ENCODE measurements at places on chromosomes 1 and 21. TPM values are rescaled to one million over a fixed set of nuclear protein-coding genes. Genes with fewer than 3 reads are reported as not detected.

Gene ASPM
- 0.81 TPM for total RNA-seq

Gene OSCP1
- 11.5 TPM for total RNA-seq

Gene CACNA1E
- total RNA-seq: not detected

Gene SLC6A17
- 0.14 TPM for total RNA-seq

Gene SCMH1
- 41.7 TPM for total RNA-seq

Gene ATF6
- total RNA-seq: 26.9 TPM

Gene TMEM269
- total RNA-seq: 0.35 TPM

Gene VPS72
- 32.5 TPM for total RNA-seq

Gene OLIG2
- not detected for total RNA-seq

GRCh38 chr1:16318555-16318954, 33.7 kb downstream of the FBXO42 start:
- peak overlapping the region; percentile 25 for H3K27ac ChIP-seq
- peaks cover 12% of the 10 kb centered on the region for H3K36me3 ChIP-seq
- DNase-seq: no peak
- peaks cover 87% of the 10 kb centered on the region for H3K4me1 ChIP-seq
- no peaks in the 10 kb centered on the region for H3K27me3 ChIP-seq

GRCh38 chr1:231192620-231193163, 30.8 kb downstream of the TRIM67 start:
- H3K27me3 ChIP-seq: no peaks in the 10 kb centered on the region
- no peak for DNase-seq
- no peak overlapping the region for H3K27ac ChIP-seq
- H3K4me1 ChIP-seq: no peaks in the 10 kb centered on the region
- H3K4me3 ChIP-seq: no peak overlapping the region

GRCh38 chr1:151893176-151893924, 16.0 kb downstream of the THEM4 start:
- no peak overlapping the region for H3K4me3 ChIP-seq
- H3K4me1 ChIP-seq: no peaks in the 10 kb centered on the region
- no peaks in the 10 kb centered on the region for H3K27me3 ChIP-seq
- no peak overlapping the region for H3K27ac ChIP-seq
- DNase-seq: no peak

GRCh38 chr1:209766051-209766450, 10.2 kb downstream of the TRAF3IP3 start:
- H3K4me3 ChIP-seq: no peak overlapping the region
- H3K27me3 ChIP-seq: no peaks in the 10 kb centered on the region
- DNase-seq: no peak
- no peaks in the 10 kb centered on the region for H3K36me3 ChIP-seq
- peaks cover 30% of the 10 kb centered on the region for H3K4me1 ChIP-seq

- DNase-seq: no peak
- H3K27ac ChIP-seq: no peak overlapping the region
- H3K36me3 ChIP-seq: no peaks in the 10 kb centered on the region
- no peak overlapping the region for H3K4me3 ChIP-seq
- H3K4me1 ChIP-seq: no peaks in the 10 kb centered on the region
Observed at GRCh38 chr1:185938396-185938795, 204.2 kb downstream of the HMCN1 start.

- H3K27ac ChIP-seq: no peak overlapping the region
- H3K36me3 ChIP-seq: peaks cover 18% of the 10 kb centered on the region
- H3K4me3 ChIP-seq: no peak overlapping the region
- no peaks in the 10 kb centered on the region for H3K4me1 ChIP-seq
- DNase-seq: no peak
- no peaks in the 10 kb centered on the region for H3K27me3 ChIP-seq
Observed at GRCh38 chr1:207062058-207062457, 9.0 kb downstream of the PFKFB2 start.

- no peaks in the 10 kb centered on the region for H3K36me3 ChIP-seq
- H3K4me3 ChIP-seq: no peak overlapping the region
- no peak overlapping the region for H3K27ac ChIP-seq
- H3K27me3 ChIP-seq: no peaks in the 10 kb centered on the region
- no peaks in the 10 kb centered on the region for H3K4me1 ChIP-seq
- DNase-seq: no peak
Observed at GRCh38 chr1:206135248-206135647, 18.1 kb upstream of the AVPR1B start.

GRCh38 chr1:224851210-224851847, 78.1 kb upstream of the DNAH14 start:
- H3K4me1 ChIP-seq: no peaks in the 10 kb centered on the region
- H3K27me3 ChIP-seq: no peaks in the 10 kb centered on the region
- H3K36me3 ChIP-seq: no peaks in the 10 kb centered on the region
- no peak overlapping the region for H3K4me3 ChIP-seq

DNA sequence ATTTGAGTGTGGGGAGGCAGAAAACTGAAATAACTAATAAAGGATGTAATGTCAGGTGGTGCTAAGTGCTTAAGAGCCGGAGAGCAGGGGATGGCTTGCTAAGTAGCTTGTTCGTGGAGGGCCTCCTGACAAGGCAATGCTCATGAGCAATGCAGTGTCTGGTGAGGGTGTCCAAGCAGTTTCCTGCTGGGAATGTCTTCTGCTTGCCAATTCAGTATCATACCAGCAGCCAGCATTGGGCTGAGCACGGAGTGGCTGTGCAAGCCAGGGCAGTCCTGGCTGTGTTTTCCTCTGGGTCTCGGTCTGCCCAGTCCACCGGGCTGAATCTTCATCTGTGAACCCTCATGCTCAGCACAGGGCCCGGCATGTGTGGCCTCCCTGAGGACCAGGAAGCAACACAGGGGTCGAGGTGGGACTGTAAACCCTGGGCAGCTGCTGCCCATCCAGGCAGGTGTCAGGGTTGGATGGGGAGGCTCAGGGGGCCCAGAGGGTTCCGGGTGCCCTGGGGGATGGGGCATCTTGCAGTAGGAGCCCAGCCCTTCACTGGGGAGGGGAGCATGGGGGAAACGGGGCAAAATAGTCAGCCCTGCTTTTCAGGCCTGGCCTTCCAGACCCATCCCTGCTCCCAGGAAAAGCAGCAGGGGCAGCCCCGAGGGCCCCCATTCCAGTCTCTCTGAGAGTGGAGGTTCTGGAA, 27.5 kb downstream of the EDN2 start:
- DNase-seq: no peak
- H3K4me1 ChIP-seq: no peaks in the 10 kb centered on the region
- no peak overlapping the region for H3K4me3 ChIP-seq

DNA sequence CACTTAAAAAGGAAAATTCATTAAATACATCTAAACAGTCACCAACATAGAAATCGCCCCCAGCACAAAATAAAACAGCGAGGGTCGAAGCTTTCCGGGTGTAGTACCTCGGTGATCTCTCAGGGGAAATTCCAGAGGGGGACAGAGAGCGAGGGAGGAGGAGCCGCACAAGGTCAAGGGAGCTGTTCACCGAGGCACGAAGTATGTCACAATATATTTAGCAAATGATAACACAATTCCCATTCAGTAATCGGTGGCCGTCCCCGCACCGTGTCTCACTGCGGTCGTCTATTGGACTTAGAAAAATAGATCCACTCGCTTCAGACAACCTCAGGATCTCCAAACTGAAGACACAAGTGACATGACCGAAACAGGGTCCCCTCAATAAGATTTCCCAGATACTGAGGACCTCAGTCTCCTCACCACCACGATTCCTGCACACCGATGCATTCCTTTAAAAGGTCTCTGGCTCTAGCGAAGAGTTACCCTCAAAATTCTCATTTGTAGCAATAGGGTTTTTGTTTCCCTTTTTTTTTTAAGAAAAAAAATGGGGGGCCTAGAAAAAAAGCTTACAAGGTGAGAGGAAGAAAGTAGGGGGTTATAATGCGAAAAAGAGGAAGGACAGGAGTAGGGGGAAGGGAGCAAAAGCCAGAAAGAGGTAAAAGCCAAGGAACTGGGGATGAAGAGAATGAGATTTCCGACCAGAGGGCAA, 1.1 kb downstream of the LPGAT1 start:
- H3K36me3 ChIP-seq: no peaks in the 10 kb centered on the region
- peaks cover 16% of the 10 kb centered on the region for H3K4me1 ChIP-seq
- peak overlapping the region; percentile 90 for H3K4me3 ChIP-seq
- H3K27me3 ChIP-seq: no peaks in the 10 kb centered on the region

- peaks cover 1% of the 10 kb centered on the region for H3K4me1 ChIP-seq
- no peak overlapping the region for H3K4me3 ChIP-seq
- H3K27me3 ChIP-seq: no peaks in the 10 kb centered on the region
- no peak for DNase-seq
- H3K27ac ChIP-seq: no peak overlapping the region
- H3K36me3 ChIP-seq: no peaks in the 10 kb centered on the region
Observed at GRCh38 chr21:43338951-43339350, 88.0 kb downstream of the SIK1 start.

GRCh38 chr1:12244585-12244984, 14.8 kb downstream of the VPS13D start:
- H3K4me3 ChIP-seq: no peak overlapping the region
- H3K36me3 ChIP-seq: peaks cover 28% of the 10 kb centered on the region
- H3K27me3 ChIP-seq: no peaks in the 10 kb centered on the region
- DNase-seq: no peak
- peaks cover 19% of the 10 kb centered on the region for H3K4me1 ChIP-seq

GRCh38 chr1:10232163-10232562, 21.8 kb downstream of the KIF1B start:
- no peaks in the 10 kb centered on the region for H3K27me3 ChIP-seq
- H3K4me3 ChIP-seq: no peak overlapping the region
- H3K27ac ChIP-seq: peak overlapping the region; percentile 17
- H3K36me3 ChIP-seq: peaks cover 8% of the 10 kb centered on the region
- peaks cover 37% of the 10 kb centered on the region for H3K4me1 ChIP-seq

- H3K4me1 ChIP-seq: peaks cover 17% of the 10 kb centered on the region
- no peaks in the 10 kb centered on the region for H3K36me3 ChIP-seq
- no peak overlapping the region for H3K27ac ChIP-seq
- DNase-seq: no peak
Observed at GRCh38 chr21:34850166-34850690, 181.4 kb downstream of the CLIC6 start.

DNA sequence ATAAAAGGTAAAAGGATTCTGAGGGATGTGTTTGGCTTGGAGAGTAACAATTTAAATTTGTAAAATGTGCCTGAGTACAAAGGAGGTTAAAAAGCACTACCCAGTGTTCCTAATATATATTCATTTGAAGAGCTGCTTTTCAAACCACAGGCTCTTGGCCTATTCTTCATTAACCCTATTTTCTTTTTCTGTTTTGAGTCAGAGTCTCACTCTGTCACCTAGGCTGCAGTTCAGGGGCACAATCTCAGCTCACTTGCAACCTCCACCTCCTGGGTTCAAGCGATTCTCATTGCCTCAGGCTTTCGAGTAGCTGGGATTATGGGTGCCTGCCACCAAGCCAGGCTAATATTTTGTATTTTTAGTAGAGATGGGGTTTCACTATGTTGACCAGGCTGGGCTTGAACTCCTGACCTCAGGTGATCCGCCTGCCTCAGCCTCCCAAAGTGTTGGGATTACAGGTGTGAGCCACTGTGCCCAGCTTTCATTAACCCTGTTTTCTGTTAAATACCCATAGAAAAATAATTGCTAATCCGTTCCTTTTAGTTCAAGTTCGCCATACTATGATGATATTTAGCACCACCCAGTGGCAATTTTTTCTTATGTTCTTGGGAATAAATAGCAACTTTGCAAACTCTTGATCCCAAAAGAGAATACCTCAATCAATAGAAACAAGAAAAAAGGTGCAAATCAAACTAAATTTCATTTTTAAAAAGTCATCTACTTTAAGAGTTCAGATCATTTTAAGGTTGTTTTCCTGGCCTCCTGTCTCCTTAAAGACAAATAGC, 30.5 kb downstream of the ZBTB8OS start:
- H3K4me1 ChIP-seq: no peaks in the 10 kb centered on the region
- no peaks in the 10 kb centered on the region for H3K27me3 ChIP-seq
- H3K27ac ChIP-seq: no peak overlapping the region
- peaks cover 3% of the 10 kb centered on the region for H3K36me3 ChIP-seq

DNA sequence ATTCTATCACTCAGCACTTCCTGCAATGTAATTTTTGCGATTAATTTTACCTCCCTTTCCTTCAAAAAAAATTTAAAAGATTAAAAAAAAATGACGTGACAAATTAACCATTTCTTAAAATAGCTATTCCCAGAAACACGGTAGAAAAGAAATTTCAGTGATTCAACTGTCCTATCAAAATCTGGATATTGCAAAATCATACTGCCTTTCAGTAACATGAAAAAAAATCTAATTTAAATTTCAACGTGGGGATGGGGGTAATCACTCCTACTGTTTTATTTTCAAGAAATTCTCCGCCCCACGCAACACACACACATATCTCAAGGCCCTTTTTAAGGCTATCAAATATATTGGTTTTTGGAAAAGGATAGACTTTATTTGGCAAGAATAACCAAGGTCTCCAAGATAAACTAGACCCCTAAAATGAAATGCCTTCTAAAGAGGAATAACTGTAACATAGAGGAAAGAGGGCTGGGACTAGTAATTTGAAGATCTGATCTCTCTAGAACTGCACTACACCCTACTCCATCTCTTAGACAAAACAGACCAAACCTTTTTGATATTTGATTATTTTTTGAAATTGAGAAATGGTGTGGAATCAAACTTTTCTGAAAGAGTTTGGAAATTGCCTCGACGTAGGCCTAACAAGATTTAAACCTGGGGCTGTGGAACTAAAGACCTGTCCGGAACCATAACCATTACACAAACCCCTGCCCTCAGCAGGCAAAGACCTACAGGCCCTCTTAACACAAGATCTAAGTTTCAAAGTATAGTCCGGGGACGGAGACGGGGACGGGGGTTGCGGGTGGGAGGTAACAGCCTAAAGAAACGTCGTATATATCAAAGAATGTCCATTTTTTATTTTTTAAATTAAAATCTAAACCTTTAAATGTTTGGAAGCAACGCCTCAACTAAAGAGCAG, 941 bp downstream of the ARNT start:
- H3K4me1 ChIP-seq: peaks cover 19% of the 10 kb centered on the region
- DNase-seq: no peak
- H3K27ac ChIP-seq: peak overlapping the region; percentile 97
- no peaks in the 10 kb centered on the region for H3K27me3 ChIP-seq

- no peak for DNase-seq
- H3K36me3 ChIP-seq: no peaks in the 10 kb centered on the region
- no peaks in the 10 kb centered on the region for H3K4me1 ChIP-seq
- H3K4me3 ChIP-seq: no peak overlapping the region
- H3K27ac ChIP-seq: no peak overlapping the region
Observed at GRCh38 chr1:70146488-70146887, 58.9 kb downstream of the LRRC40 start.

Data from thoracic aorta (tissue), 2 donors.